Activated CD4-positive, alpha-beta memory T cell treated with anti-CD3 and anti-CD28 coated beads, Interleukin-2, amount 10 ng/mL, durations not matched to agents 7 days and 5 days (primary cell): ENCODE measurements at places on chromosomes 1 and 21.

GRCh38 chr21:42618707-42619102 lies 34.7 kb upstream of the PDE9A start:
- H3K4me1 ChIP-seq: peaks cover under 1% of the 10 kb centered on the region
- H3K27ac ChIP-seq: no peak overlapping the region
- H3K36me3 ChIP-seq: no peaks in the 10 kb centered on the region
- H3K27me3 ChIP-seq: peaks cover 35% of the 10 kb centered on the region

GRCh38 chr21:36202726-36203602 lies 46.3 kb downstream of the DOP1B start:
- no peak overlapping the region for H3K4me3 ChIP-seq
- peaks cover 21% of the 10 kb centered on the region for H3K36me3 ChIP-seq
- DNase-seq: no peak
- H3K27ac ChIP-seq: no peak overlapping the region
- H3K4me1 ChIP-seq: peaks cover 30% of the 10 kb centered on the region

DNA sequence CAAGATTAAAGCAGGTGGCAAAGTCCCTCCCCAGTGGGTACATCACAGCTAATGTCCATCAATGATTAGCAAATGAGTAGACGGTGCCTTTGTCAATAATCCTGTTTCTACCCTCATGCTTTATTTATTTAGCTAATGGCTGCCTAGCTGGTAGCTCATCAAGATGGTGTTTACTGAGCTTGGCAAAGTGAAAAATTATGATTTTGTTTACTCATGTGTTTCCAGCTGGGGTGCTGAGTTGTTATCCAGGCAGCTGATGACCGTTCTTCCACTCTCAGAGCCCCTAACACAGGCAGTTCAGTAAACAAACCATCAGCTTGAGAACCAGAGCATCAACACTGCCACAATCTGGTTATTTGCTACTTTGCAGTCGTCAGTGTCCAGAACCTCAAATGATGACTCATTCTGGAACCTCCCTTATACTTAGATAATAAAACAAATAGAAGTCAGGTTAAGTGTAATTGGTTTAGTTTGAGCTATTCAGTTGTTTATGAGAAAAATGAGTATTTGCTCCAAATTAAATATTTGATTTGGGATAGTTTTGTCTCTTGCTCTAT lies 163.9 kb downstream of the ST6GALNAC5 start:
- H3K27me3 ChIP-seq: peaks cover 2% of the 10 kb centered on the region
- no peak overlapping the region for H3K4me3 ChIP-seq
- H3K27ac ChIP-seq: no peak overlapping the region
- no peaks in the 10 kb centered on the region for H3K4me1 ChIP-seq

- no peak for DNase-seq
- no peaks in the 10 kb centered on the region for H3K4me1 ChIP-seq
- no peaks in the 10 kb centered on the region for H3K36me3 ChIP-seq
- H3K4me3 ChIP-seq: no peak overlapping the region
These were observed 15.6 kb downstream of the DDAH1 start for GRCh38 chr1:85449356-85449755.

DNA sequence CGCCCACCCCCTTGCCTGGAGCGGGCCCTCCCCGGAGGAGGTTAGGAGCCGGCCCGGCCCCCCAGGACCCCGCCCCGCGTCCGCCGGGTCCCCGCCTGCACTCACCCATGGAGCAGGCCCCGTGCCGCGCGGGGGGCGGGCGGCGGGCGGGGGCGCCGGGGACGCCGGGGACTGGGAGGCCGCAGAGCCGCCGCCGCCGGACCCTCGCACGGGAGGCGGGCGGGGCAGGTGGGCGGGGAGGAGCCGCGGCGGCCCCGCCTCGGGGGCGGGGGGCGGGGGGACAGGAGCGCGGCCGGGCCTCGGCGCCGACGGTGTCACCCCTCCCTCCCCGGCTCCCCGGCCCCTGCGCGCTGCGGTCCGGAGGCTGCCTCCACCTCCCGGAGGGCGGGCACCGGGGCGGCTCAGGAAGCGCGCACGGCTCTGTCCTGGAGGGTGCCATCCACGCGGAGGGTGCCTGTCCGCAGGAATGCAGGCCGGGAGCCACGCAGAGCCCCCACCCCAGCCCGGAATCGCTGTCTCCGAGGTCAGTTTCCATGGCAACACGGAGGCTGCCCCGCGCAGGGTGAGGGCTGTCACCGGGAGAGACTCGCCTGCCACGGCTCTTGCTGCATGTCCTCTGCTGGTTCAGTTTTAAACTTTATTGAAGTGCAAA lies 5.9 kb upstream of the PLEKHG5 start:
- no peaks in the 10 kb centered on the region for H3K36me3 ChIP-seq
- DNase-seq: peak; percentile 49
- peaks cover 12% of the 10 kb centered on the region for H3K4me1 ChIP-seq
- no peak overlapping the region for H3K27ac ChIP-seq
- peaks cover 22% of the 10 kb centered on the region for H3K27me3 ChIP-seq
- H3K4me3 ChIP-seq: peak overlapping the region; percentile 38

DNA sequence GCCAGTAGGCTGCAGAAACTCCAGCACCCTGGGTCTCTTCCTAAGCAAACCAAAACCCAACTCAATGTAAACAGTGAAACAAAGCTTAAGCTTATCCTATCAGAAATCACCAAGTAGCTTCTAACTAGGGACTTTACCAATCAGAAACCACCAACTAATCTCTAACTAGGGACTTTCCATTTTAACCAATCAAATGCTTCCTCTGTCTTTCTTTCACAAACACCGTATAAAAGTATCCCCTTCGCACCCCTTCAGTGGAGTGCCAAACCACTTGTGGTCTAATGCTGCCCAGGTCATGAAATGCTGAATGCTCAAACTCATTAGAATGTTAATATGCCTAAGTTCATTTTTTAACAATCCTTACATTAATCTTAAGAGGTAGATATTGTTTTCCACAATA lies 250.5 kb upstream of the DUSP10 start:
- H3K4me1 ChIP-seq: peaks cover 29% of the 10 kb centered on the region
- H3K27ac ChIP-seq: no peak overlapping the region
- no peak overlapping the region for H3K4me3 ChIP-seq
- no peaks in the 10 kb centered on the region for H3K27me3 ChIP-seq
- DNase-seq: no peak

- peaks cover 48% of the 10 kb centered on the region for H3K27me3 ChIP-seq
- H3K4me3 ChIP-seq: peak overlapping the region; percentile 70
- peaks cover 19% of the 10 kb centered on the region for H3K4me1 ChIP-seq
- no peaks in the 10 kb centered on the region for H3K36me3 ChIP-seq
- DNase-seq: peak; percentile 54
- peak overlapping the region; percentile 56 for H3K27ac ChIP-seq
These were observed 13.4 kb upstream of the PIAS3 start for GRCh38 chr1:145871994-145872924.

DNA sequence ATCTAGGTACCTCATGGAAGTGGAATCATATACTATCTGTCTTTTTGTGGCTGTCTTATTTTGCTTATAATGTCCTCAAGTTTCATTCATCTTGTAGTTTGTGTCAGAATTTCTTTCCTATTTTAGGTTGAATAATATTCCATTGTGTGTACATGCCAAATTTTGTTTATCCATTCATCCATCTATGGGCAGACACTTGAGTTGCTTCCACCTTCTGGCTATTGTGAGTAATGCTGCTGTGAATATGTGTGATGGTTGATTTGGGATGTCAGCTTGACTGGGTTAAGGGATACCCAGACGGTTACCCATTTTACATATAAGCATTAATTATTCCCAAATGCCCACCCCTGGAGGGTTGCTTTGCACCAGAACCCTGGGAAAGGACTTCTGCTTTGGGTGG lies 477.5 kb downstream of the PTPRU start:
- peaks cover 1% of the 10 kb centered on the region for H3K27me3 ChIP-seq
- peaks cover 53% of the 10 kb centered on the region for H3K4me1 ChIP-seq
- H3K4me3 ChIP-seq: no peak overlapping the region
- no peak for DNase-seq
- no peak overlapping the region for H3K27ac ChIP-seq
- H3K36me3 ChIP-seq: peaks cover 6% of the 10 kb centered on the region

- no peak overlapping the region for H3K4me3 ChIP-seq
- H3K27ac ChIP-seq: no peak overlapping the region
- H3K36me3 ChIP-seq: no peaks in the 10 kb centered on the region
- peaks cover 5% of the 10 kb centered on the region for H3K27me3 ChIP-seq
These were observed 43.3 kb downstream of the TP73 start for GRCh38 chr1:3695326-3696217.

- peaks cover 54% of the 10 kb centered on the region for H3K4me1 ChIP-seq
- H3K36me3 ChIP-seq: peaks cover 43% of the 10 kb centered on the region
- H3K27ac ChIP-seq: peak overlapping the region; percentile 85
- no peaks in the 10 kb centered on the region for H3K27me3 ChIP-seq
- DNase-seq: peak; percentile 73
These were observed 877 bp downstream of the IRF2BP2 start for GRCh38 chr1:234608911-234609690.

- peaks cover 92% of the 10 kb centered on the region for H3K4me1 ChIP-seq
- H3K36me3 ChIP-seq: peaks cover 94% of the 10 kb centered on the region
- H3K27ac ChIP-seq: peak overlapping the region; percentile 85
- H3K27me3 ChIP-seq: no peaks in the 10 kb centered on the region
- DNase-seq: no peak
These were observed 9.5 kb downstream of the RUNX3 start for GRCh38 chr1:24920533-24920925.

- H3K4me1 ChIP-seq: peaks cover 37% of the 10 kb centered on the region
- peaks cover 26% of the 10 kb centered on the region for H3K36me3 ChIP-seq
- H3K27me3 ChIP-seq: no peaks in the 10 kb centered on the region
- H3K4me3 ChIP-seq: no peak overlapping the region
- H3K27ac ChIP-seq: no peak overlapping the region
- no peak for DNase-seq
These were observed 372.1 kb downstream of the PTPRC start for GRCh38 chr1:199010933-199011332.

GRCh38 chr1:199041173-199041914 lies 402.5 kb downstream of the PTPRC start:
- H3K27ac ChIP-seq: peak overlapping the region; percentile 90
- peaks cover 55% of the 10 kb centered on the region for H3K36me3 ChIP-seq
- DNase-seq: peak; percentile 54
- no peaks in the 10 kb centered on the region for H3K27me3 ChIP-seq
- H3K4me3 ChIP-seq: peak overlapping the region; percentile 25
- H3K4me1 ChIP-seq: peaks cover 43% of the 10 kb centered on the region

DNA sequence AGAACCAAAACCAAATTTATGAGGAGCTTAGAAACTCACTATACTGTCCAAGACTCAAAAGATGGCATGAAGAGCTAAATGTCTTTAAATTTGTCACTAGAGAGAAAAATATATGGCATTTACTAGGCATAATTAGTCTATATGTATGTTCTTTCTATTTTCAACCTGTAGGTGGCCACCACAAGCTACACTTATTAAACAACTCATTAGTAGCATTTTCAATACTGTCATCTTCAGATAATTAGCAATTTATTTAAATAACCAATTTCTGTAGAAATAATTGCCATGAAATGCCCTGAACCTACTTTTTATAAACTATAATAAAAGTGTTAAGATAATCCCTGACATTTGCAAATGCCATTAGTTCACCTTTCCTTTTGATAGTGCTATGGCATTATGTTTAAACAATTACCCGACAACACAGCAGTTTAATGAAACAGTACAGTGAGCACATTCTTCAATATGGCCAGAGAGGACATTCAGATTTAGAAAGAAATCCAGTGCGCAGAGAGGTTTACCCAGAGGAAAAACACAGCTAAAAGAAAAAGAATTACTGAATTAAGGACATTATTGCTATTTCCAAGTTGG lies 522.5 kb downstream of the PTBP2 start:
- no peak overlapping the region for H3K4me3 ChIP-seq
- H3K27me3 ChIP-seq: no peaks in the 10 kb centered on the region
- DNase-seq: no peak

DNA sequence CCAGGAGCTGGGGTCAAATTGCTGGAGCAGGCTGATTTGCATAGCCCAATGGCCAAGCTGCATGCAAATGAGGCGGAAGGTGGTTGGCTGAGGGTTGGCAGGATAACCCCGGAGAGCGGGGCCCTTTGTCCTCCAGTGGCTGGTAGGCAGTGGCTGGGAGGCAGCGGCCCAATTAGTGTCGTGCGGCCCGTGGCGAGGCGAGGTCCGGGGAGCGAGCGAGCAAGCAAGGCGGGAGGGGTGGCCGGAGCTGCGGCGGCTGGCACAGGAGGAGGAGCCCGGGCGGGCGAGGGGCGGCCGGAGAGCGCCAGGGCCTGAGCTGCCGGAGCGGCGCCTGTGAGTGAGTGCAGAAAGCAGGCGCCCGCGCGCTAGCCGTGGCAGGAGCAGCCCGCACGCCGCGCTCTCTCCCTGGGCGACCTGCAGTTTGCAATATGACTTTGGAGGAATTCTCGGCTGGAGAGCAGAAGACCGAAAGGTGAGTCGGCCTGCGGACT lies at the start of gene GADD45A:
Gene GADD45A (plus strand): TSS at position 135 of the 491 bp plus-strand sequence. CDS start 294 bp downstream, at position 429.
- H3K4me3 ChIP-seq: peak within 1 kb of the TSS; percentile 99
- no peaks in the 10 kb centered on the region for H3K27me3 ChIP-seq
- H3K4me1 ChIP-seq: peaks cover 46% of the 10 kb centered on the region
- peaks cover 31% of the 10 kb centered on the region for H3K36me3 ChIP-seq
- H3K27ac ChIP-seq: peak within 1 kb of the TSS; percentile 98
- DNase-seq: peak; percentile 97
